ENCODE measurements at places on chromosomes 13 and 19.
A peak's percentile ranks its signal among the peaks of the same experiment; 100 is the strongest.

- DNase-seq = no peak
Measured at GRCh38 chr13:99653526-99653925, 152.3 kb downstream of the TM9SF2 start.

GRCh38 chr13:97240788-97241734, 18.9 kb downstream of the MBNL2 start:
- DNase-seq = no peak

DNA sequence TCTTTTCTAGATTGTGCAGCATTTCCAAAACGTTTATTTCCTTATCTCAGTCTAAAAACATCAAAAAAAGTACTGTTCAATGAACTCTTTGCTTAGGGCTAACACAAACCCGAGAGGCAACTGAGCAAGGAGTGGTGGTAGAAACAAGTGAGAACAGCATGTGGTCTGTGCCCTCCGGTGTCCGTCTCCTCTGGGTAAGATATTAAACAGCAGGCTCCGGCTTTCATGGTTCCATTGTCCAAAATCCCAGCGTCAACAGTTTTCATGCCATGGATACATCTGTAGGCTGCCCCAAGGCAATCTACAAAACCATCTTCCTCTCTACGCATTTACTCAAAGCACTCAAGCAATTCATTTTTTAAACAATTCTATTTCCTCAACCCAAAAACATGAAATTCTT, 22.8 kb downstream of the DCLK1 start:
- DNase-seq = no peak

GRCh38 chr19:41784743-41785142, 11.6 kb upstream of the CEACAM3 start:
- no peak for DNase-seq

GRCh38 chr13:98875146-98875729, 102.6 kb downstream of the DOCK9 start:
- no peak for DNase-seq

- DNase-seq = no peak
Measured at GRCh38 chr19:50406156-50406820, 12.4 kb upstream of the SPIB start.

- DNase-seq = peak; percentile 25
Measured at GRCh38 chr13:113292021-113292862, 4.8 kb upstream of the LAMP1 start.

- peak; percentile 13 for DNase-seq
Measured at GRCh38 chr19:34662919-34663318, 14.0 kb downstream of the SCGB2B2 start.

Measured in AG10803 (cell line).